ENCODE measurements at places on chromosomes 1 and 21.

DNA sequence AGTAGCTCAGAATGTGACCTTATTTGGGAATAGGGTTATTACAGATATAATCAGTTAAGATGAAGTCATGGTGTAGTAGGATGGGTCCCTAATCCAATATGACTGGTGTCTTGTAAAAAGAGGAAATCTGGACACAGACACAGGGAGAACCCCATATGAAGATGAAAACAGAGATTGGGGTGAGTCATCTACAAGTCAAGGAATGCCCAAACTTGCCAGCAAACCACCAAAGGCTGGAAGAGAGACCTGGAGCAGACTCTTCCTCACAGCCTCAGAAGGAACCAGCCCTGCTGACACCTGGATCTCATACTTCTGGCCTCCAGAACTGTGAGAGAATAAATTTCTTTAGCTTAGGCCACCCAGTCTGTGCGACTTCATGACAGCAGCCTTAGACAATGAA is 29.9 kb downstream of the KRTAP19-8 start:
- no peak for DNase-seq

- no peak for DNase-seq
Measured at GRCh38 chr1:17594026-17594425, 54.5 kb downstream of the ARHGEF10L start.

GRCh38 chr1:6361124-6361775 is 32.3 kb downstream of the ACOT7 start:
- no peak for DNase-seq

GRCh38 chr1:24643363-24644099 is 429 bp downstream of the SRRM1 start:
- peak; percentile 23 for DNase-seq

DNA sequence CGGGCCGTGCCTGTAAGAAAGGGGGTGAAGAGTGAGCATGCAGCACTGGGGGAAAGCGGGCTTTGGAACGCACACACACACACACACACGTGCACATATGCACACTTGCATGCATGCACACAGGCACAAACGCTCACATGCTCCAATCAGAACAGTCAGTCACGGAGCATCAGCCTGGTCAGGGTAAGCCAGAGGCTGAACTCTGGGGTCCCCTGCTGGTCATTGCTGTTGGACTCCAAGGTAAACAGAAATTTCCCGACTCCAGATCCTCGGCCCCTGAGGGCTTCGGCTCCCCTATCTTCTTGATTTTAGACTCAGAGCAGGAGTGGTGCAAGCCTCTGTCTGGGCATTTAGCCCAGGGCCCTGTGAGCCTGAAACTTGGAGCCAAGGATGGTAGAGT is 54.2 kb downstream of the SYT2 start:
- no peak for DNase-seq

GRCh38 chr21:37220433-37220980 is 46.6 kb downstream of the VPS26C start:
- peak; percentile 17 for DNase-seq

- DNase-seq: no peak
Measured at GRCh38 chr1:172959571-172959970, 91.2 kb downstream of the TNFSF18 start.

DNA sequence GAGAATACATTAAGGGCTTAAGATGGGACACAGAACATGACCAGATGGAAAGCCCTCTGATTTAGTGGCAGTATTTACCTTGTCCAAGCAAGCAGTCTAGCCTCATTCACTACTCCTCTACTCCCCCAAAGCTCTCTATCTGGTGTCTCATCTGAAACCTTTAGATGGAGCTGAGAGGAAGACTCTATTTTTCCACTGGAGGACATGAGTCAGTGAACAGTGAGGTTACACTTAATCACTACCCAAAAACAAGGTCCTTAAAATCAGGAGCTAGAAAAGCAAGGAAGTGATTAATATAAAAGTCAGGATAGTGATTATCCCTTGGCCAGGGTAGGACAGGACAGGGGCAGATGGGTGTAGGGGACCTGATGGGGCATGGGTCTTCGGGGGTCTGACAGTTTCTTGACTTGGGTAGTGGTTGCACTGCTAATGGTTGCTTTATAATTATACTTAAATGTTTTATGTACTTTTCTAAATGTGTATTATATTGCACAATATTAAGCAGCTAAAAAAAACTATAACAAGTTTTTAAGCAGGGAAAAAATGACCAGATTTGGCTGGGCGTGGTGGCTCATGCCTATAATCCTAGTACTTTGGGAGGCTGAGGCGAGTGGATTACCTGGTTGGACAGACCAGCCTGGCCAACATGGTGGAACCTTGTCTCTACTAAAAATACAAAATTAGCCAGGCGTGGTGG is 3.0 kb downstream of the PTPN22 start:
- DNase-seq: no peak

GRCh38 chr1:11044849-11045427 is 2.1 kb downstream of the MASP2 start:
- no peak for DNase-seq

- DNase-seq: no peak
Measured at GRCh38 chr1:212560933-212561460, 47.6 kb upstream of the ATF3 start.

DNA sequence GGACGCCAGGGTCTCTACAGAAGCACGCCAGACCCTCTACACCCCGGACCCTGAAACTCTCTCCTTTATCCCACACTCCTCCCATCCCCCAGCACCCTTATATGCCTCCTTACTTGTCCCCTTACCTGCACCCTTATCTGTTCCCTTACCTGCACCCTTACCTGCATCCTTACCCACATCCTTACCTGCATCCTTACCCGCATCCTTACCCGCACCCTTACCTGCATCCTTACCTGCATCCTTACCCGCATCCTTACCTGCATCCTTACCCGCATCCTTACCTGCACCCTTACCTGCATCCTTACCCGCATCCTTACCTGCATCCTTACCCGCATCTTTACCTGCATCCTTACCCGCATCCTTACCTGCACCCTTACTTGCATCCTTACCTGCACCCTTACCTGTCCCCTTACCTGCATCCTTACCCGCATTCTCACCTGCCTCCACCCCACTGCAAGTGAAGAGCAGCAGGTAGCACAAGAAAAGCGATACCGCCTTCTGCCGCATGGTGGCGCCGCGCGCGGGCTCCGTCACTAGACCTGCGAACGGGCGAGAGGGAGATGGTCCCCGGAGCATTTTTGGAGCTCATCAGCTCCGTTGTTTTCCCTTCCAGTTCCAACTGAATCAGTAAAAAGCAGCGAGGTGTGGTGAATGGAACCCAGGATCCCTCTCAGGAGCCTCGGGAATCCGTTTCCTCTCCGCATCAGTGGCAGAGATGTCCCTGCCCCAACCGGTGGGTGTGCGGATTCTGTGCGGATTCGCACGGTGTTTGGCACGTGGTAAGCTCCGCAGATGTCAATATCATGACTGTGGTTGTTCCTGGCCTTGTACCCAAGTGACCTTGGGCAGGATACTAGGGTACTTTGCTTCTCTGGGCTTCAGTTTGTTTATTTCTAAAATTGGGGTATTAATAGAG is 2.9 kb downstream of the IFI6 start:
- DNase-seq: peak; percentile 91

GRCh38 chr1:173682184-173682583 is 12.5 kb upstream of the ANKRD45 start:
- DNase-seq: no peak

DNA sequence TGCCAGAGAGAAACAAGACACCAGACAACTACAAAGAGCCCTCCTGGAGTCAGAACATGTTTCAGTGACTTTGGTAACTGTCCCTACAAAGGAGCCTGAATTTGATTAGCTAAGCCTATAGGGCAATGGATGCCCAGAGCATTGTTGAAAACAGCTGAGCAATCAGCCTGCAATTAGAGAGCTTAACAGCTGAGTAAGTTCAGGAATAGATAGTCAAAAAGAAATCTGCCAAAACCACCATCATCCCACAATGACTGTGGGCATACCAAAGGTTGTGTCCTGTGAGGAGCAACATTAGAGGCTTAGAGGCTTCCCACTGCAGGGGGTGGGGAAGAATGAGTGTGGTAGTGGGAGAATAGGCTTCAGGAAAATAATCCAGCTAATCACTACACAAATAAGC is 32.1 kb downstream of the SH3BP5L start:
- no peak for DNase-seq

GRCh38 chr1:216389774-216390173 is 33.5 kb downstream of the USH2A start:
- DNase-seq: no peak

DNA sequence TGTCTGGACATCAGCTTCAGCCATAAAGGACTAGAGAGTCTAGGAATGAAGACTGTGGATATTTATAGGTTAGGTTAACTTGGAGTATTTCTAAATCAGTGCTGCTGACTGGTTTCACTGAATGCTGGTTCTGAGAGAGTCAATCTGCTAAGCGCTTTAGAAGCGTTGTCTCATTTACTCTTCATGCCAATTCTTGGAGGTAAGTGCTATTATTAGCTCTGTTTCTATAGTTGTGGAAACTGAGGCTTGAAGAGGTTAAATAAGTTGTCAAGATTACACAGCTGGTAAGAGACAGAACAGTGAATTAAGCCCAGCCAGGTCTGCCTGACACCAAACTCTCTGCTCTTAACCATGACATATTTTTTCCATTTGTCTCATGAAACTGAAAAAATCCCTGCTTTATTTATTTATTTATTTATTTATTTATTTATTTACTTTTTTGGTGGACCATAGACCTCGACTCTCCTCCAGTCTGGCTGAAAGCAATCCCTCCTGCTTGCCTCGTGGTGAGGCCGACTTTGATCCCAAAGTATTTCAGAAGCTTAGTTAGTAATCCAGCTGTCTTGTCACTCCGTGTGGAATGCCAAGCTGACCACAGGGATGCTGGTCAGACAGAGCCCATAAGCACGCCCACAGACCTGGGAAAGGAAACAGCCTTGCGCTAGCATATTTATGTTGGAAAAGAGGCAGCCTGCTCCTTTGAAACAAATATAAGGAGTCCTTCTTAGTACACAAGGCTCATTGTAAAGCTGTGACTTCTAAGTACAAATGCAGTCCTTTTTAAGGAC is 16.9 kb downstream of the NTMT2 start:
- no peak for DNase-seq

DNA sequence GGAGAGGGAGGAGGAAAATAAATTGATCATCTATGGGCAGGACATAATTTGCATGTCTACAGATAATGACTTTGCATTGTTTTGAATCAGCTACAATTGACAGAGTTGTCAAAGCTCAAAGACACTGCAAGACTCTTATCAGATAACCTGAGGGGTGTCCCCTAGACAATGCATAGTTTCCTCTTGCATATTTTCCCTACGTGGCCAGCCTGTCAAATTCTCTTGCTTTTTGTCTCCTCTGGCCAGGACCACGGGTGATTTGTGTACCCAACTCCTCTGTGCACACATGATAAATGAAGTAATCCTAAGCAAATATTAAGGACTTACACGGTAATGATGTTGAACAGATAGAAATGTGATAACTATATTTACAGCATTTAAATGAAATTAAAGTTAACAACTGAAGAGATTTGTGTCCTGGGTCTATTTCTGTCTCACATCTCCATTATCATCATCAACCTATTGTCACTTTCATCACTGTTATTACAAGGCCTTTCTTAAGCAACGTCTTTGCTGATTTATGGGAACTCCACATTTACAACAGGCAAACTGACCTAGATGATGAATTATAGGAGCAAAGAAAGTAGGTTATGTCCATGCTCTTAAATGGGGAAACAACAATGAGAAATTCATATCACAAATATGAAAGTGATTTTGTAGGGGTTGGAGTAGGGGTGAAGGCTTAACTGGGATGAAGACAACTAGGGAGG is 18.8 kb downstream of the BATF3 start:
- DNase-seq: no peak

- DNase-seq: no peak
Measured at GRCh38 chr1:64480999-64481772, 11.3 kb downstream of the CACHD1 start.

GRCh38 chr1:29245876-29246275 is 9.6 kb downstream of the PTPRU start:
- no peak for DNase-seq
